G401 (cell line): ENCODE measurements at places on chromosomes 12 and 14. TPM values are rescaled to one million over a fixed set of nuclear protein-coding genes. Genes with fewer than 3 reads are reported as not detected.

DNA sequence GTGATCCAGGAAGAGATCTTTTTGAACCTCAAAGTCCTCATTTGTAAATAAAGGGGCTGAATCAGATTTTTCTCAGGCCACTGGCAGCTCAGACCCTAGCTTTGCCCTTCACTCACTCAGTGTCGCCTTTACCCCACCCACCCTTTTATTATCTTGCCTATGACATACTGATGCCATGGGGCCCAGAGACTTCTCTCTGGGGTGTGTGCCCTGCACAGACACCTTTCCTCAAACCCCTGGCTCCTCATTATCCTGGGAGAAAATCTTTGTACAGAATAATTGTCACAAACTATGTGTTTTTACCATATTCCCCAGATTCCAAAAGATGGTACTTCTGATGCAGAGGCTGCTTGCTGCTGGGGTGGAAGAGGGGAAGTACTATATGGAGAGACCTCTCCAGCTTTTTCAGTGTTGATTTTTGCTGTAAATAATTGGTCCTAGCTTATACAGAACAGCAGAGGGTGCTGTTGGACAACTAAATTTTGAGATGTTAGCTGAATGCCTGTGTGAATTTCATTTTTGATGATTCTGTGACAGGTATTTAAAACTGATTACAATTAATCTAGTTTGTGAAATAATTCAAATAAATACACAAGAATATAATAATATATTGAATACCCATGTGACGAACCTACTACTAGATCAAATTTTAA lies 53.9 kb upstream of the DCD start:
- DNase-seq, result peak; percentile 75

DNA sequence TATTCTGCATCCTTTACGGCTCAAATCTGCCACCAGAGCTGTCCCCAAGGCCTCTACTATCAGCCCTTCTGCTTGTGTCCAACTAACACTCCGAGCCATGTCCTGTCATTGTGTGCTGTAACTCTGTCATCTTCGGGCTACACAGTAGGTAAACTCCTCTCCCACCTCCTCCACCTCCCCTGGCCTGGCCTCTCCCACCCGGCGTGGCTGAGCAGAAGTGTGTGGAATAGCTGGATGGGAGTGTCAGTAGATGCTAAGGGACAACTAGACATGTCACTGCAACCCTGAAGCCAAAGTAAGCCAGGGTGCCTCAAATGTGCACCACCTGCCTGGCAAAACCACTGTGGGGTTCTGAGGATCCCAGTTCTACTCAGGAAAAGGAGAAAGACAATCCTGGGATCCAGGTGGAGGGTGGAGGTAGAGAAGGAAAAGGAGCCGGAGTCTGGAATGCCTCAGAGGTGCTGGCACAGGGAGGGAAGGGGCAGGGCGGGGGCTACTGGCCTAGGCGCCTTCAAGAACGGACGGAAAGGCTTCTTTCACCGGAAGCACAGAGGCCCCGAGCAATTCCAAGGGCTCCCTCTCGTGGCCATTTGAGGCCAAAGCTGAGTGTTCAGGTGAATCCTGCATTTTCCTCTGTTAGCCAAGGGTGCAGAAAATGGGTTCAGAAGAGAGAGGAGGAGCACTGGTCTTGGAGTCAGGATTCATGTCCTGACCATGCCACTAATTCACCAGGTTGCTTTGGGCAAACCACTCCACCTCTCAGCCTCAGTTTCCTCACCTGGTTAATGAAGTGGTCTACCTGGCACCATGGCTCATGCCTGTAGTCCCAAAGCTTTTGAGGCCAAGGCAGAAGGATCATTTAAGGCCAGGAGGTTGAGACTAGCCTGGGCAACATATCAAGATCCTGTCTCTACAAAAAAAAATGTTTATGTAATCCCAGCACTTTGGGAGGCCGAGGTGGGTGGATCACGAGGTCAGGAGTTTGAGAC lies 20.5 kb upstream of the FAM181A start:
- DNase-seq, result peak; percentile 74

- DNase-seq, result no peak
Observed at GRCh38 chr14:93977790-93978581, 1.6 kb upstream of the ASB2 start.

GRCh38 chr12:57377103-57377840 lies 53.6 kb downstream of the R3HDM2 start:
- no peak for DNase-seq

DNA sequence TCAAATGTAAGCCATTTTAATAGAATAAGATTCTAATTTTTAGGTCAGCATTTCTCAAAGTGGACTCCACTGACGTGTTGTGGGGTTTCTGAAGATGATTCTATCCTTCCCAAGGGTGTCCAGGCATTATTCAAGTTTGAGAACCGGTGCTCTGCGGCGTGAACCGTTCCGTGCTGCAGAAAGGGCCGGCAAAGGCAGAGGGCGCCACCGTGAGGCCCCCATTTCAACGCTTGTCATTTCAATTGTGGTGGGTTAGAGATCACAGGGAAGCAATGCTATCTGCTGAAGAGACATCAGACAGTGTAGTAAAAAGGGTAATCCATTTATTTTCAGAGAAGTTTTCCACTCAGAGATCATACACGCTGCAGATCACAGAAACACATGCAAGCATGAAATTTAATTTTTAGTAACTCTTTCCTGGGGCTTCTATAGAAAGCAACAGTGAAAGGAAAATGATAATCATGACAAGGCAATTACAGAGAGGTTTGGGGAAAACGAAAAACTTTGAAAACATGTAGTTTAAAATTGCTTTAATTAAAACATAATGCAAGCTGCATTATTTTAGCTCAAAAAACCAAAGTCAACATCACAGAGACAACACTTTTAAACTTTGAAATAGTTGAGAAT lies 201.7 kb downstream of the EXOC5 start:
- peak; percentile 64 for DNase-seq

DNA sequence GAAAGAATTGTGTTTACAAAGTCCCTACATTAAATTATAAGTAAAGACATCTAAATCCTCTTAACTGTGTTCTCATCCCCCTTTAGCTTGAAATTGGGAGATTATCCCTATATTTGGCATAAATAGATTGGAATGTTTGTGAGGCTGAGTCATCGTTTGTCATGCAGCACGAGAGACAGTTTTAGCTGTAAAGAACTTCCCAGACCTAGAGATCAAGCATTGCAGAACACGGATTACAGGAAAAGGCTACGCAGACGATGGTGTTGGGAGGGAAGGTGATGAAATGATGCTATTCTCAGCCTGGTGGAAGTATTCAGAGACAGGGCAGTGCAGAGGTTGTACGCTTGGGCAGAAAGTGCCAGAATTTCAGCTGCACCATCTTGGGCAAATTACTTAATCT lies 93.8 kb downstream of the PTPRB start:
- no peak for DNase-seq

The TMEM120B gene
- 22.6 and 27.9 TPM in 2 replicates for total RNA-seq

The ADAM21 gene
- 0.06 TPM in 1 of 2 replicates, not detected in the other for total RNA-seq

The PARPBP gene
- 27.8 and 51.0 TPM in 2 replicates for total RNA-seq

The CLECL1 gene
- not detected in 2 replicates for total RNA-seq
